ENCODE measurements at places on chromosomes 13 and 19. TPM values are rescaled to one million over a fixed set of nuclear protein-coding genes. Genes with fewer than 3 reads are reported as not detected.

- no peak for DNase-seq
These were observed 9.9 kb downstream of the CCDC124 start for GRCh38 chr19:17942582-17943273.

DNA sequence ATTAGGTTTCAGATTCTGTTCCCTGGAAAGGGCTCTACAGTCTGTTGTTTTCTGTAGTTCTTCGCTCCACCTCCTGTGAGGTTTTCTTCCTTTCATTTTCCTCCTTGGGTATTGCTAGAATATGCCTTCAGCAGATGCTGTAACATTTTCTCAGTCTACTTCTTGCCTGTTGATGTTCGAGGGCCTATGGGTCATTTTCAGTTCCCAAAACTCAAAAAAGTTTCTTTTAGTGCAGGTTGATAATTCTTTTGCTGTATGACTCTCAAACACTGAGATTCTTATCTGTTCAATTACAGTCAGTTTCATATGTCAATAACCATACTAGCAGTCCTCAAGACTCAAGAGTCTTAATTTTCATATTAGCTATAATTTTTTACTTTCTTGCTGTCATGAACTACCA is 268.3 kb downstream of the RFC3 start:
- no peak for DNase-seq

DNA sequence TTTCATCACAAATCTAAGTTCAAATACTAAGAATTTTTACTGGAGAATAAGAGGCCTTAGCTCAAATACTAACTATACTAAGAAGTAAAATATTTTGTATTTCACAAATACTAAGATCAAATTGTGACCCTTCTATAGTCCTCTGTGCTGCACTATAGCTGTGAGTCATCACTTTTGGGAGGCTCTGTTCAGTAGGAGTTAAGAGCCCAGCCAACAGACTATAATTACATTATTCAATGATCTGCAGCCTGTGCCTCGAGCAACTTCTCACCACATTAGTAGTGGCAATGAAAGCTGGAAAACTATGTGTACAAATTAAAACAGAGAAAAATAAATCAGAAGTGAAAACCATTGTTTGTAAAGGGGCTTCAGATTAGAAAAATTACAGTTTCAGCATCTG is 147.3 kb upstream of the GPC6 start:
- DNase-seq = no peak

DNA sequence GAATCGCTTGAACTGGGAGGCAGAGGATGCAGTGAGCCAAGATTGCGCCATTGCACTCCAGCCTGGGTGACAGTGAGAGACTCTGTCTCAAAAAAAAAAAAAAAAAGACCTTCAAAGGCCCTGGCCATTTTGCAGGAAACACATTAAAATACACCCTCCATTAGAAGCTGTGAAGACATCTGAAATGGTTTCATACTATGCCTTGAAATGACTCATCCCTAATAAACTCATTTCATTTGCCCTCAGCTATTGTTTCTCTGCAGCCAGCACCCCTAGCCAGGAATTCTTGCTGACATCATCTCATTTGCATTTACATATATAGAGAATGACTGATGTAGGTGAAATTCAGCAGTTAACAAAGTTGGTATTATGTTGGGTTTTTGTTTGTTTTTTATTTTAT is 8.7 kb downstream of the EML2 start:
- DNase-seq = no peak

- no peak for DNase-seq
These were observed 208.9 kb upstream of the TMTC4 start for GRCh38 chr13:100883453-100883852.

DNA sequence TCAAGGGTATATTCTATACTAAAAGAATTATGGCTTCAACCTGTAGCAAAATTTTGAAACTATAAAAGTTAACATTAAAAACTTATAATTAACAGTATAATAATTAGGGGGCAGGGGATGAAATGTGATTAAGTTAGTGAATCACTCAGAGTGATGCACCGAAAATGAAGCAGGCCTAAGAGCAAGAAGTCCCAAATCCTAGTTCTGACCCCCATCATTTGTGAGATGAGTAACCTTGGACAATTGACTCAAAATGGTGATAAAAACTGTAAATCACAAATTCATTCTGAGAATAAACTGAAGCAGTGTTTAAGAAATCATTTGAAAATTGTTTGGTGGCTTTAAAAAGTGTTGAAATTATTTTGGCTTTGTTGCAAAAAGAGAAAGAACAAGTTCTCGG is 56.8 kb downstream of the KLF12 start:
- DNase-seq = no peak

DNA sequence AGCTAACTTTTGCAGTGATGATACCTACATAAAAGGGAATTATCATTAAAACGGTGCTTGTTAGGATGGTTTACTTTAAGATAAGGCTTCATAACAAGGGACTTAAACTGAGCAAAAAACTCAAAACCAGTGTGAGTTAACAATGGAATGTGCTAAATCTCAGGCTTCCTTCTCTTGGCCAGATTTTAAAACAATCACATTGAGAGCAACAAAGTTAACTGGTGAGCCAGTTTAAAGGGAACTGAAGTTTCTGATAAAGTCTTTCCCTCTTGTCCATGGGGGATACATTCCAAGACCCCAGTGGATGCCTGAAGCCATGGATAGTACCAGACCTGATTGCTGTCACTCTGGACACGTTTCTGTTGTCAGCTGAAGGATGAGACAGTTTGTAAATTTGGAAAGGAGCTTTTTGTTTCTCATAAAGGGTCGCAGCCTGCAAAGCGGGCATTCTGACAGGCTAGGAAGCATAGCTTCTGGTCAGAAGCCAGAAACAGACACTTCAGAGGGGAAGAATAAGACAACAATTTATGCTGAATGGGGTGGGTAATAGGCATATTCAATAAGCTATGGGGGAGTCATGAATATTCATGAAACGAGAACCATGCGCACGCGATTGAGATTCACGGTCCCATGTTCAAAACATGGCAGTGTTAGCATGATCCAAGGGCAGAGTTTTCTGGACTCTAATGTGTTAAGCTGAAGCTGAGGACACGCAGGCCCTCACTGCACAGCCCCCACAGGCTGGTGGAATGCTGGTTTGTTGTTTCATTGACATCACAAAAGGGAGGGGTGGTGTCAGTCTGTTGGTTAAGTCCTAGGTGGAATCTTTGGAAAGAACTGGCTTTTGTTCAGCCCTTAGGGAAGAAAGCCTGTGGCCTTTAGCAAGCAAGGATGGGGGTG is 150.6 kb upstream of the RNF113B start:
- DNase-seq = no peak

- no peak for DNase-seq
These were observed 10.2 kb upstream of the ILF3 start for GRCh38 chr19:10643968-10644259.

DNA sequence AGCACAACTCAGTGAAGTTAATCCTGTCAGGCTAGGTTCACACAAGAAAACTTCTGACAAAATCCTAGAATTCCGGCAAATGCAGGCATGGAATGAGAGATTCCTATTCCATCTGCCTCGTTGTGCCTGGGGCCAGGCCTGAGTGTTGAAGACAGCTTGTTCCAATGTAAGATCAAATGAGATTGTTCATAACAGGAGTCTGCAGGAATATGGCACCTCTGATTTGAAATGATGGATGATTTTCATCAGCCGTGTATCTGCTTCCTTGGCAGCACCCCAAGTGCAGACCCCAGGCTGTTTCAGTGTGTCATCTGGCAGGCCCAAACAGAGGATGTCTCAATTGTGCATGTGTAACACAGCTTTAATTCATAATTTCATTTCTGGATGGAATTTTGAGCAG is 35.3 kb upstream of the SACS start:
- DNase-seq = no peak

GRCh38 chr13:77143431-77143830 is 116.5 kb upstream of the FBXL3 start:
- no peak for DNase-seq

- DNase-seq = no peak
These were observed 6.6 kb upstream of the WDFY2 start for GRCh38 chr13:51577690-51578089.

GRCh38 chr13:37306778-37307544 is 201.5 kb upstream of the CSNK1A1L start:
- no peak for DNase-seq

DNA sequence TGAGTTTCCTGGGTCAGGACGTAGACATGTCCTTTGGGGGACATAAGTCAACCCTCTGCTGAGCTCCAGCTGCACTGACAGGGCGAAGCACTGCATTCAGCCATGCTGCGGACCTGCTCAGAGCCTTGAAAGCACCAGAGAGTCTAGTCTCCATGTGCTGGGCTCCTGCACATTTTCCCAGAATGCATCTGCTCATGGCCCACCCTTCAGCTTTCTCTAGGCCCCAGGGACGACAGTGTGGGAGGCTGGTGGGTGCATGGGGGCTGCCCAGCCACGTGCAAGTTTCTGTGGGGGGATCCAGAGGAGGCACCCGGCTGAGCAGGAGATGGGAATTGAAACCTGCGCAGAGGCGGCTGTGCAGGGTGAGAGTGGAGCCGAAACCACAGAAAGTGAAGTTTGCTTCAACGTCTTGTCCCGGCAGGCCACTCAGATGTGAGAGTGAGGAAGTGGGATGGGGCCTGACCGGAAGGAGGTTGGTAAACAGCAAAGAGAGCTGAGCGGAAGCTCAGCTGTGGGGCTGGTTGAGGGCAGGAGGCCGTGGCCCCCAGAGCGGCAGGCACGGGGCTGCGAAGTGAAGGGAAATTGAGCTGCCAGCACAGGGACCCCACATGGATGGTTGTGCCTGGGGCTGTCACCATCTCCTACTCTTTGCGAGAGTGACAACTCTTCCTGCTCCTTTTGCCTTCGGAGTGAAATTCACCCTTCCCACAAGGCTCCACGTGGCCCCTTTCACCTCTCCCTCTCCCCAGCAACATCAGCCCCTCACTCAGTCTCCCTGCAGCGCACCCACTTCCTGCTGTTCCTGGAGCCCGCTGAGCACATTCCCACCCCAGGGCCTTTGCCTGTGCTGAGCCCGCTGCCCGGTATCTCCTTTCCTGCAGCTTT is 11.8 kb downstream of the PGLS start:
- DNase-seq = peak; percentile 57

DNA sequence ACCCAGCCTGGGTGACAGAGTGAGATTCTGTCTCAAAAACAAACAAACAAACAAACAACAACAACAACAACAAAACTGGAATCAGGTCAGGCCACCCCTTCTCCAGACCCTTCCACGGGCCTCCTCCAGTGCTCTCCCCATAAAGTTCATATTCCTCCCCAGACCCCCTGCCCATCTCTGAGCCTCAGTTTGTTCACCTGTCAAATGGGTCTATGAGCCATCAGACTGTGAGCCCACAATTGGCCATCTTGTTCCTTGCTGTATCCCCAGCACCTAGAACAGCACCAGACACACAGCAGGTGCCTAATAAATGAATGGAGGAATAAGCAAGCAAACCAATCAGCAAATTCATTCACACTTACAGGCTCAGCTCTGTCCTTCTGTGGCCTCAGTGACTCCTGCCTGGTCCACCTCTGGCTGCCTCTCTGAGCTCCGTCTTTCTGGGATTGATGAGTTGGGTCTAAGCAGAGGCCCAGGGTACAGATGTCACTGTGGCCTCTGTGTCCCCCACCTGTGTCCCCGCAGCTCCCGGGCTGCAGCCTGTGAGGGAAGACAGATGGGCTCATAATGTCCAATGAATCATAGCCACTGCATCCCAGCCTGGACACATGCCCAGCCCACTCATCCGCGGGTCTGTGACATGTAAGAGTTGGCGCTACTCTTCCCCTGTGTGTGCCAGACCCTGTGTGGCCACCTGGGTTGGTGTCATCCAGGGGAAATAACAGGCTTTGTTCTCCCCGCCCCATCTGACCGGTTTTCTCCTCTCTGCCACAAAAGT is 19.6 kb upstream of the PTPRS start:
- no peak for DNase-seq

DNA sequence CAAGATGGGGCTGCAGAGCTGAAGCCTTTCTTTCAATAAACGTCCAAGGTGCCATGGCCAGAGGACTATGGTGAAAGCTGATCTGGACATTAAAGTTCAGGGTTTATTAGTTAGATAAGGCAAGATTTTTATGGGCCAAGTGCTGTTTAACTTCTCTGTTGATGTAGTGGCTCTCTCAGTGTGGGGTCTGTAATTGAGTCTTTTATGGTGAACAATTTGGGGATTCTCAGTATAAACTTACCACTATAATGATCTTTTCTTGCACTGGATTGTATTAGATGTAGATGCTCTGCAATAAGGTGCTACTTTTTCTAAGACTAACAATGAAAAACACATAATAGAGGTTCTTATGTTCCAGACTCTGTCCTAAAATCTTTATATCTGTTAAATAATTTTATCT is 190.1 kb upstream of the KLF12 start:
- DNase-seq = no peak

- DNase-seq = no peak
These were observed 389.5 kb upstream of the ZNF507 start for GRCh38 chr19:31955884-31956283.

DNA sequence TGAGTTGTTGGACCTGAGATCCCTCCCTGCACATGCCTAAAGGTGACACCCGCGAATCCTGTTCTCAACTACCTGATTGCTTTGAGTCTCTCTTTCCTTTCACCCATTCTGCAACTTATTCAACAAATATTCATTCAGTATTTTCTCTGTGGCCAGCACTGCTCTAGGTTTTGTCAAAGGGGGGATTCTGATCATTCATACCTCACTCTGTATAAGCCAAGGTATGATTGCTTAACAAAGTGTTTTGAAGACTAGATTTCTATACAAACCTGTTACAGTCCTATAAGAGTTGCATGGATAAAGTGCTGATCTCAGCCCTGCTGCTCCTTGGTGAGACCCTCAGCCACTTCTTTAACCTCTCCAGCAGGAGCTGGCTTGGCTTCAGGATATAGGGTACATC is 409.7 kb downstream of the KCNRG start:
- no peak for DNase-seq

DNA sequence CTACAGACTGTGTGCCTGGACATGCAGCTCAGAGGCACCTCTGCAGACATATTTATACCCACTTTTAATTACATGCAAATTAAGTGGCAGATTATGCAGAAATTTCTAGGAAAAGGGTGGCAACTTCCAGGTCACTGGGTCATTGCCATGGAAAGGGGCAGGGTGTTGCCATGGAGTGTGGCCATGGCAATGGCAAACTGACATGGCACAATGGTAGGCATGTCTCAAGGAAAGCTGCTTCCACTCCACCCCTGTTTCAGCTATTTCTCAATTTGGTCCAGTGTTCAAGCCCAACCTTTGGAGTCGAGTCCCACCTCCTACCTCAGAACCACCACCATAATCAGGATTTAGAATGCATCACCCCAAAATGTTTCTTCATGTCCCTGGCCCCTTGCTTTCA is 170.7 kb upstream of the TSHZ3 start:
- DNase-seq = no peak

NTF4 gene
- not detected for total RNA-seq

RPS19 gene
- total RNA-seq = 611 TPM

RFPL4AL1 gene
- not detected for total RNA-seq

PRSS57 gene
- not detected for total RNA-seq

ZNF45 gene
- 6.4 TPM for total RNA-seq

MYO1F gene
- total RNA-seq = 7.4 TPM

SOHLH2 gene
- not detected for total RNA-seq

CGB5 gene
- not detected for total RNA-seq
